Heart right ventricle (tissue), 16 donors: ENCODE measurements at places on chromosomes 4 and X. TPM values are rescaled to one million over a fixed set of nuclear protein-coding genes. Genes with fewer than 3 reads are reported as not detected.

DNA sequence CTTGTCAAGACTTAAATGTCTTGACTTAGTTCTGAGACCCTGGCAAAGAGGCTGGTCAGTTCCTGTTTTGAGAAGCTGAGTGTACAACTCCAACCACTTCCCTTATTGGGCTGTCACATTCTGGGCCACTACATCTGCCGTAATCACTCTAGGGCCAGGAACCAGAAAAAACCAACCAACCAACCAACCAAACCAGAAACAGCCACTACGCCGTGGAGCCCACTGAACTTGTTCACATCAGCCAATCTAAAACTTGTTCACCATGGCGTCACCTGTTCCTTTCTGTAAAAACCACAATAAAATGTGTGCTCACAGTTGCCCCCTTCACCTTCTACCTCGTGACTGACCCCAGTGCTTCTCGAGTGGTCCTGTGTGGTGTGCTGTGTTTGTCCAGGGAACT lies 107.3 kb downstream of the JADE1 start:
- no peak for DNase-seq

GRCh38 chrX:72280321-72280845 lies 3.3 kb upstream of the RPS4X start:
- DNase-seq, result no peak

DNA sequence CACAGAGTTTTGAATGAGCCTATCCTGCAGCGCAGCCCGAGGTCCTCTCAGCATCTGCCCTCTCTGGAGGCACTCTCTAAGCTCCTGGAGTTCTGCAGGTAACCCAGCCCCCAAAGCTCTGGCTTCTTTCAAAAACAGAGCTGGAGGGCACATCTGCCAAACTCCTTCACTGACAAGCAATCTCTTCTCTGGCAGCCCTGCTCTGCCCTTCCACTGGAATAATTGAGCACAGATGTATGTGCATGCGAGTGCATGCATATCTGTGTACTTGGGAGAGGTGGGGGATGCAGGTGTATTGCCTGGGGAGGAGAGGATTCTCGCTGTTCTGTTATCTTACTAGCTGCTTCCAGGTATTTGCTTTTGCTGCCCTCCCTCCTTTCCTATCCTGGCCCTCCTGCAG lies 22.2 kb upstream of the PLP1 start:
- no peak for DNase-seq

GRCh38 chr4:7425591-7426468 lies 8.9 kb downstream of the PSAPL1 start:
- DNase-seq, result no peak

Gene ZNF141
- total RNA-seq, result 10.8 TPM
